Activated CD4-positive, alpha-beta T cell treated with anti-CD3 and anti-CD28 coated beads, Interleukin-2, amount 10 ng/mL, durations not matched to agents 7 days and 5 days (primary cell): ENCODE measurements at places on chromosomes 2 and 18. TPM values are rescaled to one million over a fixed set of nuclear protein-coding genes. Genes with fewer than 3 reads are reported as not detected.

DNA sequence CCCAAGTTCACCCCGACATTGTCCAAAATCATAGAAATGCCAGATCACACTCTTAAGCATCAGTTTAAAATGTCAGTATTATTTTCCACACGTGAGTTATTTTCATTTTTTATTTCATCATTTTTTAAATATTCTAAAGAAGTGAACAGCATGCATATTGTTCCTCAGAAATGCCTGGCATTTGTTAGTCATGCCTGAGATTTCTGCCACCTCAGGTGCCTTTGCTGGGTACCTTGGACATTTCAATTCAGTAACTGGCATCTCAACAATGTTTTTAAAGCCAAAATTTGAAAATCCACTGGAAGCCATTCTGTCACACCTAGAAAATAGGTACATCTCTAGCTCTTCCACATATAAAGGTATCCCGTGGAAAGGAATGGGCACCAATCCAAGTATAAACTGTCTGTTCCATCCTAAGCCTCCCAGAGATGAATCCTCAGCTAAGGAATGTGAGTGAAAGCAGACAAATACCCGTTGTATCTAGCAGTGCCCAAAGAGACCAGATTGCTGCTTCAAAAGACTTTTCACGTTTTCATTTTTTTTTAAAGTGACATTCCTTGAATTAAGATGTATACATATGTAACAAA, 159.8 kb downstream of the ZNF385B start:
- H3K4me1 ChIP-seq: no peaks in the 10 kb centered on the region
- no peaks in the 10 kb centered on the region for H3K27me3 ChIP-seq
- no peak overlapping the region for H3K4me3 ChIP-seq
- no peak overlapping the region for H3K27ac ChIP-seq

DNA sequence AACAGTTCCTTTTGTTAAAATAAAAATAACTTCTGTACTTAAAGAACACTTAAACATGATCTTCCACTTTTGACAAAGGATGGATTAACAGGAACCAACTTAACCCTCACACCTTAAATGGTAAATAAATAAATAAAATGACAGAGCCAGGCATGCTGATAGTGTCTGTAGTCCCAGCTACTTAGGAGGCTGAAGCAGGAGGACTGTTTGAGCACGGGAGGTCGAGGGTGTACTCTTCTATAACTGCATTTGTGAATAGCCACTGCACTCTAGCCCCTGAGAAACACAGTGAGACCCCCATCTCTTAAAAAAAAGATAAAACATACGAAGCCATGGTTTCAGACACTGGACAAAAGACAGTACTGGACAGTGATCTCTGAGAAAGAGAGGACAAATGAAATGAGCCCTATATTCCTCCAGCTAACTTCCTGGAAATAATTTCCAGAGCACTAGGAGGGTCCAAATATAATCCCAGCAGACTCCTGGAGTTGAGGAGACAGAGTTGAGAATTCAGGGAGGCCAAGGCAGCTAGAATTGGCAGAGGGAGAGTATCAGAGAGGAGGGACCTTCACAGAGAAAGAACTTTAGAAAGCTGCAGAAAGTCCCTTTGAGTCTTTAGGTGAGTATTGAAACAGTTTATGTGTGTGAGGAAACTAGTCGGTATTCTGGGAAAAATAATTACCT, 17.4 kb downstream of the PPP4R1 start:
- peaks cover 10% of the 10 kb centered on the region for H3K4me1 ChIP-seq
- H3K27ac ChIP-seq: no peak overlapping the region
- H3K4me3 ChIP-seq: no peak overlapping the region
- no peaks in the 10 kb centered on the region for H3K27me3 ChIP-seq

- H3K27ac ChIP-seq: no peak overlapping the region
- no peak overlapping the region for H3K4me3 ChIP-seq
- H3K4me1 ChIP-seq: no peaks in the 10 kb centered on the region
- no peak for DNase-seq
- no peaks in the 10 kb centered on the region for H3K36me3 ChIP-seq
Measured at GRCh38 chr2:191927991-191928390, 81.1 kb upstream of the CAVIN2 start.

- H3K27ac ChIP-seq: no peak overlapping the region
- no peaks in the 10 kb centered on the region for H3K27me3 ChIP-seq
- no peak for DNase-seq
- H3K4me1 ChIP-seq: peaks cover 39% of the 10 kb centered on the region
- no peak overlapping the region for H3K4me3 ChIP-seq
Measured at GRCh38 chr18:79504034-79504433, 108.3 kb downstream of the NFATC1 start.

FBXO15 gene
- total RNA-seq: 0.54 TPM

HOXD9 gene
- not detected for total RNA-seq

GPR155 gene
- 38.1 TPM for total RNA-seq
